ENCODE measurements at places on chromosomes 11 and 22.

DNA sequence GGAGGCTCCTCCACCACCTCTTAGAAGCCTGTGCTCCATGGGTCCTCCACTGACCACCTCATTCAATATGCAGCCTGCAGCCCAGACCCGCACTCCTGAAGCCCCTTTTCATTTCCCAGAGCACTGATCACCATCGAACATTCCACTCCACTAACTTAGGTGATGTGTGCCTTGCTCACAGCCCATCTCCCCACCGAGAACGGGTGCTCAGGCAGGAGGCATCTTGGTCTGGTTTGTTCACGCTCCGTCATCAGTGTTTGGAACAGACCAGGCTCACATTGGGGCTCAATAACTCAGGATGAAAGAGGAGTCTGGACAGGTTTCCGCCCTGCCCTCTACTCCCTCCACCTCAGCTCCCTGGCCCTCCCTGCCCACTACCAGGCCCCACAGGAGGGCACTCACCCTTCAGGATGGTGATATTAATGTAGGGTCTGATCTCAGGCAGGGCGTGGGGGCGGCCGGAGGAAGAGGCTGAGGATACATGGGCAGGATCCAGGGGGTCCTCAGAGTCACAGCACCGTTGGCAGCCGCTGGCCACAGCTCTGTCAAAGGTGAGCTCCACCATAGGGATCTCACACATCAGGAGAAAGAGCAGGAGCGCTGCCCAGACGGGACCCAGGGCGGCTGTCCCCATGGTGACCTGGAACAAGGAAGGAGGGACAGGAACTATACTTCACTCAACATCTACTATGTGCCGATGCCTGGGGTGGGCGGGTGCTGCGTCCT lies 3.1 kb downstream of the C1QTNF6 start:
- no peak for DNase-seq

DNA sequence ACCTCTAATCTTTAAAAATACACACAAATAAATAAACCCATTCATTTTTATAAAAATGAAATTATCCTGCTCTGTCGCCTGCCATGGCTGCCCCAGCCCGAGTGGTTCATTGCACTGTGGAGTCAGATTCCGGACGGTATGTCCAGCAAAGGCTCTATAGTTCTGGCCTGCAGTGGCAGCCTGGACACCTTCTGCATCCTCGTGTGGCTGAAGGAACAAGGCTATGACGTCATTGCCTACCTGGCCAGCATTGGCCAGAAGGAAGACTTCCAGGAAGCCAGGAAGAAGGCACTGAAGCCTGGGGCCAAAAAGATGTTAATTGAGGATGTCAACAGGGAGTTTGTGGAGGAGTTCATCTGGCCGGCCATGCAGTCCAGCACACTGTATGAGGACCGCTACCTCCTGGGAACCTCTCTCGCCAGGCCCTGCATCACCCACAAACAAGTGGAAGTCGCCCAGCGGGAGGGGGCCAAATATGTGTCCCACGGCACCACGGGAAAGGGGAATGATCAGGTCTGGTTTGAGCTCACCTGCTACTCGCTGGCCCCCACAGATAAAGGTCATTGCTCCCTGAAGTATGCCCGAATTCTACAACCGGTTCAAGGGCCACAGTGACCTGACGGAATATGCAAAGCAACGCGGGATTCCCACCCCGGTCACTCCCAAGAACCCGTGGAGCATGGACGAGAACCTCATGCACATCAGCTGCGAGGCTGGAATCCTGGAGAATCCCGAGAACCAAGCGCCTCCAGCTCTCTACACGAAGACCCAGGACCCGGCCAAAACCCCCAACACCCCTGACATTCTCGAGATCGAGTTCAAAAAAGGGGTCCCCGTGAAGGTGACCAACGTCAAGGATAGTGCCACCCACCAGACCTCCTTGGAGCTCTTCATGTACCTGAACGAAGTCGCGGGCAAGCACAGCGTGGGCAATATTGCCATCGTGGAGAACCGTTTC lies 158.2 kb upstream of the GUCY1A2 start:
- DNase-seq, result no peak

DNA sequence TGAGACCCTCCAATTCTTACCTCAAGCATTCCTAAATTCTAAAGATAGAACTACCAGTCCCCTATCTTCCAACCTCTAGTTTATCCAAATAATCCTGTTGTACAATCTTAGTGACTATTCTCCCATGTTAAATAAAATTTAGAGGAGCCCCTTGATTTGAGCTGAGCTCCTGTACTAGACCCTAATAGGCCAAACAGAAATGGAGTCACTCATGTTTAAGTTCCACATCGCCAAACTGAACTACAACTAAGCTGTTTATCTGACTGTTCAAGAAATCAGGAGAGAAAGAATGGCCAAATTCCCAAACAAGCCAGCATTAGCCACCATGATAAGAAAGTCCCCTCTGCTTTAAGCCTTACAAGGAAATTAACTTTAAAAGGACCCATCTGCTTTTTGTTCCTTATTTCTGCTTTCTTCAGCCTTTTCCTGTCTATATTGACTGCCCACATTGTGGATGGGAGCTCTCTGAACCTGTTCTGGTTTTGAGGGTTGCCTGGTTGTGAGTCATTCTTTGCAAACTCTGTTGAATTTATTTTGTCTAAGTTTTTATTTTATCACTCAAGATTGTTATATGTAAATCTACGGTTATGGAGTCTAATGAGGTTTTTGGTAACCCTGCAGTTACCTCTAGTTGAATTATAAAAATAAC lies 90.4 kb downstream of the TTC28 start:
- DNase-seq, result no peak

DNA sequence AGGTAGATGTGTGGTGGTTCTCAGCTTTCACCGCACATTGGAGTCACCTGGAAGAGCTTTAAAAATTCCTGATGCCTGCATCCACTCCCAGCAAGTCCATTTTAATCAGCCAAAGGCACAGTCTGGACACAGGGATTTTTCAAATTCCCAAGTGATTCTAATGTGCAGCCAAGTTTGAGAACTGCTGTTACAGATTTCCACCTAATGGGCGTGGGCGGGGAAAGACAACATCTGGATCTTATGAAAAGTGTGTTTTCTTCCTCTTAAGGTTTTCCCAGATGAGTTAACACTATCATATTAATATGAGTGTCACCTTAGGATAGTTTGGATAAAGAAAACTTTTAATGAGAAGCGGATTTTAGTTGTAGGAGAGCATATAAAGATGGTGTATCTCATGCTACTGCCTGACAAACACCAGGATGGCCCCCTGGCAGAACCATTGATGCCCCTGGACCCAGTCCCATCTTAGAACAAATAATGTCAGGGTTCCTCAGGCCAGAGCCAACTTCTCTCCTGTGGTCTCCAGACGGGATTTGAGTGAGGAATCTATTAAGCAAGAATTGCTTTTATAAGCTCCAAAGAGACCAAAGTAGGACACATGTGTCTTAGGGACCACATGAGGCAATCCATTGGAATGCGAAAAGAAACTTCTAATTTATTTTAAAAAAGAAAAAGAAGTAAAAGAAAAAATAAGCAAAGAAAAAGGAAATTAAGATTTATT lies 31.9 kb downstream of the POU2AF1 start:
- DNase-seq, result no peak

DNA sequence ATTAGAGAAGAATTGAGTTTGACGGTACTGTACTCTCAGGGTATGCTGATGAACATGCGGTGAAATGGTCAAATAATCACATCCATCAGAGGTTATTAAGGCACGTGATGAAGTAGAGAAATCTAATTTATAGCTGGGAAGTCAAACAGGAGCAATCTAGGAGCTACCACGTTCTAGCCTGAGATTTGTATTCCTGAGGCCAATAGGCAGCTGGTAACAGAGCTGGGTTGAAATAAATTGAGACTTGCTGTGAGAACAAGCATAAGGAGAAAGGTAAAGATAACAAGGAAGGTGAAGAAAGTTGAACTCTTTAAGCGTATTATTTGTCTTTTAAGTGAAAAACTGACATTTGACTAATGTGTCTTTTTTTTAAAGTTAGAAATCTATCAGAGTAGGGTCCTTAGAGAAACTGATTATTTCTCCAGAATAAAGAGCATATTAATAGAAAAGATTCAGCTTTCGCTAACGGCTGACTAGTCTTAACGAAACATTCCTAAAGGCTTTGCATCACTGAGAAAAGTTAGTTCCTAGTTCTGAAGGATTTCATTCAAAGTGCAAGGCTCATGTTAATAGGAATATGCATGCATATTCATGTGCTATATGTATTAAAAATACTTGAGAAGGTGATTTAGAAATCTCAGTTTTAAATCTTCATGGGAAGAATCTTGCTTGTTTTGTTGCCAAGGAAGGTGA lies 5.2 kb upstream of the WEE1 start:
- DNase-seq, result no peak

DNA sequence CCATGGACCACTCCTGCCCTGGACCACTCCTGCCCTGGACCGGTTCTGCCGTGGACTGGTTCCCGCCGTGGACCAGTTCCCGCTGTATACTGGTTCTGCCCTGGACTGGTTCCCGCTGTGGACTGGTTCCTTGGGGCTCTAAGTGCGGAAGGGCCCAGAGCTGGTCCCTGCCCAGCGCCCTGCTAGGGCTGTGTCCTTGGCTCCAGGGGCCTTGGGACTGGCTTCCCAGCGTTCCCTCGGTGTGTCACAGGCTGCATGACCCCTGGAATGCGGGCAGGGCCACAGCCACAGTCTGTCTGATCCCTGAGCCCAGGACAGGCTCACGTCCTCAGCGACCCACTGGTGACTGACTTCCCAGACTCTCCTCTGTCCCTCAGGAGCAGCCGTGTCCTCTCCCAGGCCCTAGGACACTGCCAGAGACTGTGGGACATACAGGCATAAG lies 412.2 kb downstream of the TBC1D22A start:
- no peak for DNase-seq
